ENCODE measurements at places on chromosomes 13 and 19.

- DNase-seq: no peak
Measured at GRCh38 chr13:25806264-25806974, 245.4 kb downstream of the SHISA2 start.

- no peak for DNase-seq
Measured at GRCh38 chr13:75495938-75496337, 14.0 kb upstream of the TBC1D4 start.

DNA sequence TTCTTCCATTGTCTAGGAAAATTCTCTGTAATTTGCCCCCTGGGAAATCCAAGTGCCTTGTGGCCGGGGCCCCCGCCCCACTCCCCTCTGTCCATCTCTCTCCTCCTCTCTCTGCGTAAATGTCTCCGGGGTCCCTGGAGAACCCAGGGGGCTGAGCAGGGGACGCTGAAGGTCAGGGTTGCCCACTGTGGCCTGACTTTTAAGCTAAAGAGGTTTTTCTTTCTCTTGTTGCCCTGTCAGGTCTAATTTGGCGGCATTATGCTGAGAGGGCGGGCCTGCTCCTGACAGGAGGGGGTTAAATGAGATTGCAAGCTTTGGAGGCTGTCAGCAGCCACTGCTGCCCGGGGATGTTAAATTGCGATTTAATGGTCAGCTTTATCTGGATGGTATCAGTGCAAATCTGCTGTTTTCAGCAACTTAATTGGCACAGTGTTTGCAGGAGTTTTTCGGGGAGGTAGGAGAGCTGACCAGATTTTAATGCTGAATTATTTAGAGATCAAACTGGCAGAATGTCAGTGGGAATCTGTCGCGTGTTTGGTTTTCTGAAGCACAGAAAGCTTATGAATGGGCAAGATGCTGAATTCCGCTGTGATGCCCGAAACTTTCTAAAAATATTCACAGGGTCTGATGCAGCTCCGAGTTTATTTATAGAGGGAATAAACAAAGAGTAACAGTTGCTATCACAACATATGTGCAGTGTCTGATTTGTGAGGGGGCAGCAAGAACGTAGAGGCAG, 93.2 kb upstream of the SOX1 start:
- DNase-seq: no peak

DNA sequence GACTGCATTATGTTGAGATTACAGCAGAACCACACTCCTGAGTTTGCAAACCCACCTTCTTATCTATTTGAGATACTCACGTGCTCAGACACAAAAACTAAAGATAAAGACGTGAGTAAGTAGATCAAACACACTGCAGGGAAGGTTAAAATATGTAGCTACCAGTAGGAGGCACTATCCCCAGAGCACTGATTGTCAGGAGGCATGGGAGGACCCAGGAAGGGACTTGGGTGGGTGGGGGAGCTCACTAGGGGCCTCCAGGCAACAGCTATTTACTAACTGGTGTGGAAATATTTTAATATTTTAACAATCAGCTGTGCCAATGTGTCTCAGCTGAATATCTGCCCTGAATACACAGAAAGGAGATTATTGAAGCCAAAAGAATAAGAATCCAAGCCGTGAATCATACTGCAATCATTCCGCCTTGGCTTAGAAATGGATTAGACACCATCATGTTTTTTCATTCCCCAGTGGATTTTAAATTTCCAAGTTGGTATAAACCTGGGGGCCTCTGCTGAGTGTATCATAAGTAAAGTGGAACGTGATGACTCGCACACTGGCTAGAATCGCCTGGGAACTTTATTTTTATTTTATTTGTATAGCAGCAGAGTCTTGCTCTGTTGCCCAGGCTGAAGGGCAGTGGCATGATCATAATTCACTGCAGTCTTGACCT, 73.2 kb upstream of the CACNA1A start:
- DNase-seq: no peak

GRCh38 chr13:20847296-20847695, 55.2 kb downstream of the XPO4 start:
- DNase-seq: no peak

GRCh38 chr13:70249332-70250064, 141.2 kb upstream of the KLHL1 start:
- DNase-seq: no peak
